ENCODE measurements at places on chromosomes 5 and 9.
A peak's percentile ranks its signal among the peaks of the same experiment; 100 is the strongest.

GRCh38 chr5:148912714-148913398 is 86.4 kb downstream of the ADRB2 start:
- no peak for DNase-seq

DNA sequence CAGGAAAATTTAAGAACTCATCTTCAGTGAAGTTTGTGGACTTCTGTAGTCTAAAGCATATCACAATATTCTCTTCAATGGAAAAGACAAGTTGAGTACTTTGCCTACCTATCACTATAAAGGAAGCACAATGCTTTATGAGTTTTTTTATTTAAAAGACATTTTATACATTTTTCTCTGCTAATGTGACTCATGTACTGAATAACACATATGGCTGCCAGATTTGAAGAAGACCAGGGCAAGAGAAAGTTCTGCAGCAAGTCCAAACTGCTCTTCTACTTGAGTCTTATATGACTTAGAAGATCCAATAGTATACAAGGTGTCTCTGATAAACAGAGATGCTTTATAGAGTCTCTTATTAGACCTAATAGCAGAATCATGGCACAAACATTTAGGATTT is 978.4 kb downstream of the TLE4 start:
- no peak for DNase-seq

DNA sequence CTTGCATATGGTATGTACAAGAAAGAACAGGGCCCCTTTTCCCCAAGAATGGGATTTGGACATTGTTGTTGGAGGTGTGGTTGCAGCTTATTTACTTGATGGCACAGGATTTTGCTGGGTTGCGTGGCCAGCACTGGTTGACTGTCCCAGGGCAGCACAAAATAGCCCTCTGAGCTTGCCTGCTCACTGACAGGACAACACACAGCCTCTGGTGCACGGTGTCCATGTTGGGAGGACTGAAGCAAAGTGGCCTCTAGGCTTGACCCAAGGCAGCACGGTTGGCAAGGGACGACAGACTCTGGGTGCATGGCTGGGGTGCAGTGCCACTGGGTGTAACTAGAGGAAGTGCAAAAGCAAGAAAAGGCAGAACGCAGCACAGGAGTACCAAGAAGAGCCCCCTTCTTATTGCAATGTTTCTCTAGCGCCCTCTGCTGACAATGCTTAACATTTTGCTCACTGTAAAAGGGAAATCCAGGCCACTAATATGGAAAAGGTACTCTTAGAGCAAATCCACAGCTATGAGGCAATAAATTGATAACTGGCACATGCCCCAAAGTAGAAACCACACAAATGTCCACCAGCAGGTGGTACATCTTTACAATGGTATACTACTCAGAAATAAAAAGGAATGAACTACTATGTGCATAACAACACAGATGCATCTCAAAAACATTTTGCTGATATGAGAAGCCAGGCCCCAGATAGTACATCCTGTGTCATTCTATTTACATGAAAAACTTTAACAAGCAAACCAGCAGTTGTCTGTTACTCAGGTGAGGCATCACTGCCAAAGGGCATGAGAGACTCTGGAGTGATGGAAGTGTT is 47.4 kb upstream of the BARX1 start:
- DNase-seq = peak; percentile 57

- DNase-seq = no peak
These were observed 29.0 kb downstream of the ETF1 start for GRCh38 chr5:138514021-138514420.

- no peak for DNase-seq
These were observed 44.6 kb downstream of the POC5 start for GRCh38 chr5:75672616-75673015.

DNA sequence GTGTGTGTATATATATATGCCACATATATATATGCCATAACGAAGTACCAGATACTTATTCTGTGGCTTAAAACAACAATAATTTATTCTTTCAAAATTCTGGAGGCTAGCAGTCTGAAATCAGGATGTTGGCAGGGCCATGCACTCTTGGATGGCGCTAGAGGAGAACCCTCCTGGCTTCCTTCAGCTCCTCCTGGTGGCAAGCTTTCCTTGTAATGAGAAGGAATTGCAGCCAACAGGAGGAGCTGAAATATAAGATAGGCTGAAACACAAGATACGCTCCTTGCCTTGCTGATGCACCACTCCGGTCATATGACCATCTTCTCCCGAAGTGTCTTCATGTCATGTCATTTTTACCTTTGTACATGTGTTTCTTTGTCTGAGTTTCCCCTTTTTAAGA is 368.1 kb upstream of the CTNND2 start:
- no peak for DNase-seq

DNA sequence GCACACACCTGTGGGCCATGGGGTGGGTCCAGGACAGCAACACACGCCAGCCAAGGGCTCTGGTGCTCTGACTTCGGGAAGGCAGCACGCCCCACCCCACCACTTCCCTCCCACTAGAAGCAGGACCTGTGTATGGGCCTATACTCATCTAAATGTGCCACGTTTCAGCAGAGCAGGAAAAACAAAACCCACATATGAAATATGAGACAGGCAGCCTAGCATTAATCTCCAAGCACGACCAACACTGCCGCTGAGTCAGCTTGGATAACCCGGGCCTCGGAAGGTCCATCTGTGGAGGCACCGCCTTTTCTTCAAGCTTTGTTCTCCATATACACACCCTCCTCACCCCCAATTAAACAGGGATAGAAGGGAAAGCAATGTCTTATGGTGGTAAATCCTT is 203.1 kb downstream of the ROR2 start:
- no peak for DNase-seq

GRCh38 chr5:115507681-115508080 is 36.9 kb downstream of the FEM1C start:
- DNase-seq = no peak

- DNase-seq = no peak
These were observed 329.2 kb downstream of the EBF1 start for GRCh38 chr5:158770506-158770905.

GRCh38 chr9:133144904-133145851 is 18.5 kb downstream of the GBGT1 start:
- peak; percentile 53 for DNase-seq

DNA sequence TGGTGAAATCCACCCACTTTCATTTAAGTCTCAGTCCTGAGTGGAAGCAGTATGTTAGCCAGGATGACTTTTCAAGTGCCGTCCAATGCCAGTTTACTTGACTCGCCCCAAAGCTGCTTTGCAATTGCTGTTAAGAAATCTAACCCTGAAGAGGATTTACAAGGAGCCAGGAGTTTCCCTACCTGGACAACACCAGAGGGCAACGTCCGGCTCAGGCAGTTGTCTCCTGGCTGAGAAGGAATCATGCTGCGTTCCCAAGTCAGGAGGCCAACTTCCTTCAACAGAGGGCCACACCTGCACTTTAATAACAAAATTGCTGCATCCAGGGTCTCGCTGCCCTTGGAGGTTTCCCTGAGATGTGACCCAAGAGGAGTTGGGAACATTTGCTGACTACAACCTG is 65.8 kb downstream of the BOD1 start:
- no peak for DNase-seq

GRCh38 chr5:3382782-3383181 is 212.8 kb upstream of the IRX1 start:
- DNase-seq = no peak

- no peak for DNase-seq
These were observed 25.7 kb downstream of the FAM170A start for GRCh38 chr5:119655061-119655460.

DNA sequence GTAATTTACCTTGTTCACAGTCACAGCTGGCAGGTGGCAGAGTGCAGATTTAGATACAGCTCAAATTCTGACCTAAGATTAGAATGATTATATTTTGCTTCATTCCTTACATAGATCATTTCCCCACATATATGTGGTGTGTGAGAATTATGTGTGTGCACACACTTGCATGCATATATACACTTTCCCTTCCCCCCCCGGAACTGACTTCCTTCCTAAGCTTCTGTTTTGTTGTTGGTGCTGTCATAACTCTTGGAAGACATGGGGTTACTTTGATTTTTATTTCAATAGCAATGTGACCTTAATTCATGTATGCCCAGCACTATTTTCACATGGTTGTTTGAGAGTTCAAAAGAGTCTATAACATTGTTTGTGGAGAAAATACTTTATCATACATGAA is 112.8 kb downstream of the CMYA5 start:
- DNase-seq = no peak

GRCh38 chr5:54455413-54456157 is at the start of gene HSPB3:
HSPB3 (plus strand) TSS chr5:54455699; CDS start chr5:54455790, 91 bp downstream.
- DNase-seq = no peak

GRCh38 chr9:38065369-38066075 is 3.5 kb downstream of the SHB start:
- DNase-seq = no peak

DNA sequence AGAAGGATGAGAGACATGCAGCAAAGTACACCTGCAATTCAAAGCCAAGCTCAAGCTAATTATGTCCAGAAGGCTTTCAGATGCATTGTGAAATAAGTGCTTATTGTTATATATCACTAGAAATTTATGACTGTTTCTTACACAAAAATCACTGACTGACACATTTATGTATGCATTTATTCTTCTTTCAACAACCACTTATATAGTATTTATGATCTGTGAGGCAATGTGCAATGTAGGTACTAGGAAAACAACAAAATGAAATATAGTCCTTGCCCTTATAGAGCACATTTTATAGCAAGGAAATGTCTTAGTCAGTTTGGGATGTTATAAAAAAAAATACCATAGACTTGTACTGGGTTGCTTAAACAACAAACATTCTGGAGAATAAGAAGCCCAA is 167.6 kb downstream of the YIPF5 start:
- no peak for DNase-seq

GRCh38 chr9:84297162-84297821 is 43.3 kb downstream of the SLC28A3 start:
- no peak for DNase-seq

GRCh38 chr9:136157477-136158265 is 39.0 kb upstream of the TMEM250 start:
- DNase-seq = no peak

DNA sequence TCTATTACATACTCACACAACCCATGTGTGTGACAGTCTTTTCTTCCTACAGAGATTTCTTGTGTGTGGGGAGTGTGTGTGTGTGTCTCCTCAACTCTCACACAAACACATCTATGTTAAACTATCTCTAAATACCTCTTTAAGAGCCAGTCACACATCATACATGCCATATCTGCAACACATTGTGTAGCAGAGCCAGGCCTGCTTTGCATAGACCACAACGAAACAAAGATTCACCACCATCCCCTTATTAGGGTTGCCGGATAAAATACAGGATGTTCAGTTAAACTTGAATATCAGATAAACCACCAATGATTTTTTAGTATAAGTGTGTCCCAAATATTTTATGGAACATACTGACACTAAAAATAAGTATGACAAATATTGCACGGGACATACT is 2.3 kb downstream of the FAM170A start:
- DNase-seq = no peak

GRCh38 chr5:32501071-32502002 is 56.8 kb upstream of the ZFR start:
- no peak for DNase-seq

GRCh38 chr9:98365227-98365669 is 109.8 kb upstream of the TBC1D2 start:
- DNase-seq = peak; percentile 48

- DNase-seq = peak; percentile 18
These were observed 79.3 kb downstream of the CACNA1B start for GRCh38 chr9:137956688-137957385.

- no peak for DNase-seq
These were observed 7.2 kb upstream of the DNAJB5 start for GRCh38 chr9:34982361-34982760.

DNA sequence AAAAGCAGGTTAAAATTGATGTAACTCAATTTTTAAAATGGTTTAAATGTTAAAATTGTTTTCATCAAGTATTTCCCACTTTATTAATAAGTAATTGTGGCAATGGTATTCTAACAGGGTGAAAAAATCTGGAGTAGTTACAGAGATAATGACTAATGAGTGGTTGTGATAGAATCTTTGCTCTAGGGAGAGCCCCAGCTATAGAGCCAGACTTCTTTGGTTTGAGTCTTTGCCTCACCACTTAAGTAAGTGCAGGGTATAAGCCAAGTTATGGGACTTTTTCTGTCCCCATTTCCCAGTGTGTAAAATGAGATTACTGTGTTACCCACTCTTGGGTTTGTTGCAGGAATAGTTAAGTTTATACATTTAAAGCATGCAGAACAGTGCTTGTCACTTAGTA is 158.1 kb downstream of the FER start:
- DNase-seq = no peak

GRCh38 chr5:87170799-87171198 is 96.9 kb upstream of the RASA1 start:
- DNase-seq = no peak

GRCh38 chr5:90707698-90708097 is 149.1 kb downstream of the ADGRV1 start:
- no peak for DNase-seq

DNA sequence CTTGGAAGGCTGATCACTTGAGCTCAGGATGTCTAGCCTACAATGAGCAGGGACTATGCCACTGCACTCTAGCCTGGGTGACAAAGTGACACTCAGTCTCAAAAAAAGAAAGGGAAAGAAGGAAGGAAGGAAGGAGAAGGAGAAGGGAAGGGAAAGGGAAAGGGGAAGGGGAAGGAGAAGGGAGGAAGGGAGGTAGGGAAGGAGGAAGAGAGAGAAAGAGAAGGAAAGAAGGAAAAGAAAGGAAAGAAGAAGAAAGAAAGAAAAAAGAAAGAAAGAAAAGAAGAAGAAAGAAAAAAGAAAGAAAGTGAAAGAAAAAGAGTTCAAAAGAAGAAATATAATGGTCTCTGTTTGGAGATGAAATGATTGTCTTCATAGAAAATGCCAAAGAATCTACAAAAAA is 10.8 kb upstream of the CSF1R start:
- no peak for DNase-seq

DNA sequence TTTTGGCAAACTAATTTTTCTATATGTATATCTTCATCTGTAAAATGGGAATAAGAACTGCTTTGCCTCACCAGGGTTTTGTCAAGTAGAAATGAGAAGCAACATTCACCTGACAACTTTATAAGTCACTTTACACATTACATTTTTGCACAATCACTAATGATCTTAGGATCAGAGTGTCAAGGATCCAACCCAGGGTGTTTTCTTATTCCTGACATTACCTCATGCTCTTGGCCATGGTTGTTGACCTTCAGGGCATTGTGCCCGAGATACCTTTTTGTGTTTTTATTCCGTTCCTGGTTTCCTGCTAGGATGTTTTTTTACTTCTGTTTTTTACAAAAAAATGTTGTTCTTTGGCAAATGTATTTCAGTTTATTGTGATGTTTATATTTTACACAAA is 22.2 kb upstream of the RASA1 start:
- DNase-seq = no peak

GRCh38 chr9:128022886-128023285 is 42.1 kb upstream of the EEIG1 start:
- DNase-seq = no peak

Measured in activated CD4-positive, alpha-beta T cell treated with anti-CD3 and anti-CD28 coated beads for 36 hours (primary cell).